ENCODE measurements at places on chromosomes 13 and 19.

DNA sequence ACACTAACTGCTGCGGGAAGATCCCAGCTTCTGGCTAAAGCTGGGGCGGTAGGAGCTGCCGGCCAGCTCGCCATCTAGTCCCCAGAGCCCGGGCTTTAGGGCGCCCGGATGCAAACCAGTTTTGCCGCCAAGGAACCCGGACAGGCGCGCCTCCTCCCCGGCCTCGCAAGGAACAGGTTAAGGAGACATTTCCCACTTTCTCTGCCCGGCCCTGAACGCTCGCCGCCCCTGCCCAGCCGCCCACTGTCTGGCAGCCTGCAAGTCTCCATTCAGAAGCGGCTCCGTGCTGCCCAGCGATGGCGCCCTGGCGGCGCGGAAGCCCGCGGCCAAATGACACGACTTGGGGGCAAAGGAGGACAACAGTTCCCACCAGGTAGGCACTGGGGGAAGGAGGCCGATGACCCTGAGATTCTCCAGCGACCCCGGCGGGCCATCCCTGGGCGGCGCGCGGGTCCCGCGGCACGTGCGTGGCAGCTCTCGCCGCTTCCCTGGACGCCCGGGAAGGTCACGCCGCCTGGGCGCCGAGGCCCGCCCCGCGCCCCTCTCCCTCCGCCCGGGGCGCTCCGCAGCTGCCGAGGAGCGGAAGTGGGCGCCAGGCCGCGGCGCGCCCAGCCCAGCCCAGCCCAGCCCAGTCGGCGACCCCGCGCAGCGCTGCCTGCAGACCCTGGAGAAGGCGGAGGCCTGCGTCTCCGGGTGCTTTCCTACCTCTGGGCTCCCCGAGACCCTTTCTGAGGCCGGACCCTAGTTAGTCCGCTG lies 42.2 kb upstream of the HNRNPA1L2 start:
- DNase-seq, result no peak

DNA sequence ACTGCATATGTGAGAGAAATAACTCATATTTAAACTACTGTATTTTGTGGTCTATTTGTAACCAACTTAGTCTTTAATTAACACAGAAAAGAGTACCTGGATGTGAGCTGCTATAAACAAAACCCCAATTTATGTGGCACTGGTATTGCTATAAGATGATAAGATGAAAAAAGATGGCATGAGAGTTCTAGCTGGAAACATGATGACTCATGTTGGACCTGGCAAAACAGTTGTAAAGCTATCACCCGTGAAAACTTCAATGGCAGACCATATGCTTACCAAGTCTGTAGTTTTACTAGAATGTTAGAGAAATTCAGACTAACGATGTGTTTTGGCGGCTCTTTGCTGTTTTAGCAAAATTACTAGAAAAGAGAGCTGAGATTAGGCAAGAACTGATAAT lies 69.6 kb upstream of the PCDH9 start:
- peak; percentile 10 for DNase-seq

DNA sequence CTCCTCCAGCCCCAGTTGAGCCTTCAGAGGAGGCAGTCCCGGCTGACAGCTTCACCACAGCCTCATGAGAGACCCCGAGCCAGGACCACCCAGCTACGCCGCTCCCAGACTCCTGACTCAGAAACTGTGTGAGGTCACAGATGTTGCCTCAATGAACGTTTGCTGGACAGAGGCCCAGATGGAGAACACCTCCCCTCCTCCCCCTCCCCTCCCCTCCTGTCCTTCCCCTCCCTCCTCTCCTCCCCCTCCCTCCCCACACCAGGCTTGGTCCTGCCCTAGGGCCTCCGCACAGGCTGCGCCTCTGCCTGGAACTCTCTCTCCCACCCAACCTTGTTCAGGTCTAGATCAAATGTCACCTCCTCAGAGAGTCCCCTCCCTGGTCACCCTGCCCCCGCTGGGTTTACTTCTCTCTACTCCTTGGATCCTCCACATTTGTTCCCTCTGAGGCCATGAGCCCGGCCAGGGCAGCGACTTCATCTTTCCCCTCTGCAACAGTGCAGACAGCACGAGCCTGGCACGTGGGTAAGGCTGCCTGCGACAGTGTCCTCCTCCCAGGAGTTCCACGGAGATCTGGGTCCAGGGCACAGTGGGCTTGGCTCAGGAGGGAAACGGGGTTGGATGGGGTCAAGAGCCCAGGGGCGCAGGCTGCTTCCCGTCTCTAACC lies 17.4 kb downstream of the PIP5K1C start:
- peak; percentile 54 for DNase-seq

GRCh38 chr19:8643860-8644653 lies 13.6 kb downstream of the NFILZ start:
- no peak for DNase-seq

DNA sequence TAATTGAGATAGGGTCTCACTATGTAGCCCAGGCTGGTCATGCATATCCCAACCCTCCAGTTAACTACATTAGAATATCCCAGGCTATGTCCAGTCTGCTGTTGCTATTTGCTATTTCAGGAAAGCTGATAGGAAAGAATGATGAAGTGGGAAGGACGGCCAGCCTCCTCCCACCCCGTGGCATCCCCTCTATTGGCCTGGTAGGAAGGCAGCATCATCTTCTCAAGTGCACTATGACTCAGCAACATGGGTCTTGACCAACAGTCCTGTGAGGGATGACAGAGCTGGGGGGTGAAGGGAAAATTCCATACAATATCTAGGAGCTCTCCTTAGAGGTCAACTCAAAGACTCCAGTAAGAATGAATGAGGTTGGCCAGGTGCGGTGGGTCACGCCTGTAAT lies 48.0 kb upstream of the ABCC4 start:
- DNase-seq, result no peak

- DNase-seq, result no peak
These were observed 23.9 kb downstream of the PIBF1 start for GRCh38 chr13:72805676-72806346.

DNA sequence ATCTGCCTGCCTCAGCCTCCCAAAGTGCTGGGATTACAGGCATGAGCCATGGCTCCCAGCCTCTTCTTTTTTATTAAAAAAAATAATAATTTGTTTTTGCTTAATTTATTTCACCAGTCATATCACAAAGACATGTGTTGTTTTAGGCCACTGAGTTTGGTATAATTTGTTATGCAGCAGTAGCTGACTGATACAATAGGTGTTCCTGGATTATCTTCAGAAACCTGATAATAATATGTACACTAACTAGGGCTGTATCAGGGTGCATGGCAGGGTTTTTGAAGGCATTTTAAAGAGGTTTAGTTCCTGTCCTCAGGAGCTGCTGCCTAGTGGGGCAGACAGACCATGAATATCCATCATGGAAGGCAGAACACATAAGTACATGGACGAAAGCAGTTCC lies 9.5 kb upstream of the CSNK1G2 start:
- no peak for DNase-seq
